ENCODE measurements at places on chromosomes 4 and X.

DNA sequence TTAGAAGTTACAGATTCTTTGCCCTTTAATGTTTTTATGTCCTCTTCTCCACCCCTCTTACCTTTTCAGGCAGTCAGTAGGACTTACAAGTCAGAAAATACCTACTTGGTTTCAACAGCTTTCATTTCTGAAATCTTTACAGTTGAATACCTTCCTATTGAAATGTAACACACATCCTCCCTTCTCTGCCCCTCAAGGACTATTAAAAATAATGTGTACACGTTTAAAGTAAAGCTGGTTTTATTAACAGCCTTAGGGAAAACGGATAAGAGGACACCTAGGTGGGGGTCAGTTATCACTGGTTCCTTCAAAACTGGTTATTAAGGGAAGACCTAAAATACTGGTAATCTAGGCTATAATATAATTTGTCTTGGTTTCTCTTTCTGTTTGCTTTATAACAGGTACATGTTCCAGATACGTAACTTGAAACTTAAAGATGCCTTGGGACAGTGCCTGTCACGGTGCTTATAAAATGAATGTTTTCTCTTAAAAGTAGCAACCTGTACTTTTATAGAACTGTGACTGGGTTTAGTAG lies 1.8 kb downstream of the CCSER1 start:
- peak; percentile 14 for DNase-seq

GRCh38 chr4:123168812-123169211 lies 227.8 kb upstream of the SPRY1 start:
- no peak for DNase-seq

DNA sequence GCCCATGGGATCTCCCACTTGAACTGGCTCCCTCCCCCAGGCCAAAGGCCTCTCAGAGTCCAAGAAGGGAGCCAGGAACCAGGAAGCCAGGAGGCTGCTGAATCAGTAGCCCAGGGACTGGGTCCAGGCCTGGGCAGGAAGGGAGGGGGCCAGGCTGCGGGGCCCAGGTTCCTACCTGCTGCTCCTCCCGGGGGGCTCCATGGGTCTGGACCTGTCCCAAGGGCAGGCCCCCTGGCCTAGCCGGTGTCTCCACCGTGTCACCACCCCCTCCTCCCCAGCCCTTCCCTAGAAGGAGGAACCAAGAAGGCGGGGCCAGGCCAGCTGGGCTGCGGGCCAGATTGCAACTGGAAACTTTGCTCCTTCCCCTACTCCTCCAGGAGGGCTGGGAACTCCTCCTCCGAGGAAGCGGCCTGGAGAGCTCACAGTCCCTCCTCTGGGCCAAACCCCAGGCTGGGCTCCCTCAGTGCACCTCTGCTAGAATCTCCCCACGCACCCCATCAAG lies at the start of gene IQSEC2:
TSS of gene IQSEC2 (minus strand) at position 264 of the 502 bp plus-strand sequence.
- peak; percentile 3 for DNase-seq

DNA sequence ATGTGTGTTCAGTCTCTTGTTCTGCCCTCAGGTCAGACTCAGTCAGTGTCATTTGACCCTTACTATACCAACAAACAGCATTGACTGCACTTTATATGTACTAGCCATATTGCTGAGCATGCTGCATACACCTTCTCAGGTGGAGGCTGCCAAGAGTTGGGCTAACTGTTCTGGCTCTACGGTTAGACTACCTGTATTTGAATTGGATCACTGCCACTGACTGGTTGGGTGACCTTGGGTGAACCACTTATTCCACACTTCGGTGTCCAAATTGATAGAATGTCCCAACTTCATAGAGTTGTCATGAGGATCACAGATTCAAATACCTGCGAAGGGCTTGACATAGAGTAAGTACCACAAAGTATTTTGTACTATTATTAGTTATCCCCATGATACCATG lies 91.2 kb upstream of the GPR50 start:
- DNase-seq, result peak; percentile 40

DNA sequence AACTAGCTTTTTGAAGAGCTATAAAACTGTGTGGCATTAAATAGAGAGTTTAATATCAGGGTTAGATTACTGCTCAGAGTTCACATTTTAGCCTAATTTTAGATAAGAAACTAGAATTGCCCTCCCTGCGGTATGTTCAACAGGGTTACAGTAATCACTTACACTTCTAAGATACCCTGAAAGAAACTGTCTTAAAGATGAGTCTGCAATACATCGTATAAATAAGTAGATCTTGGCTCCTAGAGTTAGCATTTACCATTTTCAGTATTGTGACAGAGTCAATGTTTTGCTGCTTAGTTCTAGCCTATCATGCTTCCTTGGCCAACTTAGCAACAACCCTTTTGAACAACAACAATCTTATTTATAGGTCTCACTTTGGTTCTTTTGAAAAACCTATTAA lies 217.8 kb upstream of the NDST4 start:
- no peak for DNase-seq
